Stimulated activated naive B cell treated with anti-CD40 and anti-IgM and Interleukin-4, amounts not matched to agents 10 μg/mL and 1 μg/mL and 100 μg/mL, for 72 hours (primary cell): ENCODE measurements at places on chromosomes 16 and 17.

GRCh38 chr16:11681556-11681955, 13.3 kb downstream of the SNN start:
- no peak for DNase-seq

- no peak for DNase-seq
Measured at GRCh38 chr17:45703348-45703747, 80.8 kb upstream of the CRHR1 start.

GRCh38 chr16:87483481-87483880, 9.3 kb downstream of the ZCCHC14 start:
- DNase-seq = no peak

- DNase-seq = no peak
Measured at GRCh38 chr17:51725185-51725584, 433.3 kb downstream of the CA10 start.

GRCh38 chr17:75731716-75732498, 10.6 kb downstream of the ITGB4 start:
- no peak for DNase-seq

DNA sequence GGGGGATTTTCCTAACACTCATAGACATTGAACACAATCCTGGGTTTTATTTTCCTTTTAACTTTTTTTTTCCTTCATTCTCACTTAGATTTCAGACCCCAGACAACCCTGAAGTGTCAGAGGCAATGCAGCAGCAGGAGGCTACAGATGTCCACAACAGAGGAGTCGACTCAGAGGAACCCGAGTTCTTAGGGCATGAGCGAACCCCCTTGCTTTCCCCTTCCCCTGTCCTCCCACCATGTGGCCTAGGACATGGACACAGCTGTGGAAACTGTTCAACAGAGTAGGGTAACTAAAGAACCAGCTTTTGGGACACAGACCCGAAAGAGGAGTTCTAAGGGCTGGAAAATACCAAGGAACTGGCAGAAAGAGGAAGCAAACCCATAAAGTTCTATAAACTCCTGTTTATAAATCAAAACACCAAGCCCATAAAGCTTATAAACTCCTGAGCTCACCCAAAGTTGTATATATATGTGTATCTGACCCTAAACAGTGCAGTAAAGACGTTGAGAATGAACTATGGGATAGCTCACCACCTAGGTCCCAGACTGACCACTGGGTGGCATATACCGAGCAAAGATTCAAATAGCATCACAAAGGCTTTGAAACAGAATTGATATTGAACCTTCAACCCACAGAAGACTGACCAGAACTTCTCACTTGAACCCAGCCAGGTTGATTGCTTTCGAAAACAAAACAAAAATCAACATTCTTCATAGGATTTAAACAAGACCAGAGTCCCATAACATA, 33.9 kb downstream of the CMTM4 start:
- no peak for DNase-seq

DNA sequence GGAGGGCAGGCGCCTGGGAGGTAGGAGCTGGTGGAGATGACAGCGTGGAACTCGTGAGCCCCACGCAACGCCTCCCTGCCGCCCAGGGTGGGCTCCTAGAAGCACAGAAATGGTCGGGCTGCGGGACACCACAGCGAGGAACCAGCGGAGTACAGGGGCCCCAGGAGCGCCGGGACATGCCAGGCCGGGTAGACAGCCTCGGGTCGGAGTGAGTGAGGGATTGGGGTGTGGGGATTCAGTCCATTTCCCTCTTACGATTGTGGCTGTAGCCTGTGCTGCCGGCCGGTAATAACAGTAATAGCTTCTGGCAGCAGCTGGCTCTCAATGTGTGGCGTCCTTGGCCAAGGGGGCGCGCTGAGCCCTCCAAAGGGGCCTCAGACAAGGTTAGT, 12.2 kb upstream of the CES3 start:
- no peak for DNase-seq

DNA sequence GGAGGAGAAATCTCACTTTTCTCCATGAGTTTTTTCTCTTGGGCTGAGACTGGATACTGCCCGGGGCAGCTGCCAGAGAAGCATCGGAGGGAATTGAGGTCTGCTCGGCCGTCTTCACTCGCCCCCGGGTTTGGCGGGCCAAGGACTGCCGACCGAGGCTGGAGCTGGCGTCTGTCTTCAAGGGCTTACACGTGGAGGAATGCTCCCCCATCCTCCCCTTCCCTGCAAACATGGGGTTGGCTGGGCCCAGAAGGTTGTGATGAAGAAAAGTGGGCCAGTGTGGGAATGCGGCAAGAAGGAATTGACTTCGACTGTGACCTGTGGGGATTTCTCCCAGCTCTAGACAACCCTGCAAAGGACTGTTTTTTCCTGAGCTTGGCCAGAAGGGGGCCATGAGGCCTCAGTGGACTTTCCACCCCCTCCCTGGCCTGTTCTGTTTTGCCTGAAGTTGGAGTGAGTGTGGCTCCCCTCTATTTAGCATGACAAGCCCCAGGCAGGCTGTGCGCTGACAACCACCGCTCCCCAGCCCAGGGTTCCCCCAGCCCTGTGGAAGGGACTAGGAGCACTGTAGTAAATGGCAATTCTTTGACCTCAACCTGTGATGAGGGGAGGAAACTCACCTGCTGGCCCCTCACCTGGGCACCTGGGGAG, 19.1 kb downstream of the NGFR start:
- DNase-seq = no peak

- no peak for DNase-seq
Measured at GRCh38 chr17:75995385-75995925, 5.2 kb upstream of the CDK3 start.

DNA sequence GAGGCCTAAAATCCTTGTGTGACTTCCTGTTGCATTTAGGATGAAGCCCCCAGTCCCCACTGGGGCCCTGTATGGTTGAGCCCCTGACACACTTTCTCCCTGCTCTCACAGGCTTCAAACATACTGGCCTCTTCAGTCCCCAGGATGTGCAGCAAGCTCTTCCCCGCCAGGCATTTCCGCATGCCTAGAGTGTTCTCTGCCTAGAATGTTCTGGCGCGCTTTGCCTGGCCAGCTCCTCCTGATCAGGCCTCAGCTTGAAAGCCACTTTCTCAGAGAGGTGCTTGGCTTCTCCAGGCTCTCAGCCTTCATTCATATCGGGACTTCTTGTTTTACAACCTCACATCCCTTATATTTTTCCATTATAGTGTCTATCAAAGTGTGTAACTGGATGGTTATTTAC, 123.7 kb downstream of the SPACA3 start:
- DNase-seq = no peak

GRCh38 chr16:48131201-48131935, 24.4 kb downstream of the ABCC12 start:
- no peak for DNase-seq

DNA sequence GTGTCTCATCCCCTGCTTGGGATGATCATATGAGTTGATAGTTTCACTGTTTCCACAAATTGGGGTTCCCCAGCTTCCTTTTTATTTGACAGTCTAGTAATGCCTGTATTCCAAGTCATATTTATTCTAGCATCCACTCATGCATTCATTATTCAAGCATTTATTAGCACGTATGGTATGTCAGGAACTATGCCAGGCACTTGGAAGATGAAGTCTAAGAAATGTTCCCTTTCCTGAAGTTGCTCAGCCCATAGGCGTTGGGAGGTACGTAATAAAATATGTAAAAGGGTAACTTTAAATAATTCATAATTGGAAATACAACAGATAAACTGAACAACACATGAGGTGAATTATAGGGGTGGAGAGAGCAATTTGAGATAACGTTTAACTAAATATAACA, 338.0 kb upstream of the MAF start:
- DNase-seq = no peak

DNA sequence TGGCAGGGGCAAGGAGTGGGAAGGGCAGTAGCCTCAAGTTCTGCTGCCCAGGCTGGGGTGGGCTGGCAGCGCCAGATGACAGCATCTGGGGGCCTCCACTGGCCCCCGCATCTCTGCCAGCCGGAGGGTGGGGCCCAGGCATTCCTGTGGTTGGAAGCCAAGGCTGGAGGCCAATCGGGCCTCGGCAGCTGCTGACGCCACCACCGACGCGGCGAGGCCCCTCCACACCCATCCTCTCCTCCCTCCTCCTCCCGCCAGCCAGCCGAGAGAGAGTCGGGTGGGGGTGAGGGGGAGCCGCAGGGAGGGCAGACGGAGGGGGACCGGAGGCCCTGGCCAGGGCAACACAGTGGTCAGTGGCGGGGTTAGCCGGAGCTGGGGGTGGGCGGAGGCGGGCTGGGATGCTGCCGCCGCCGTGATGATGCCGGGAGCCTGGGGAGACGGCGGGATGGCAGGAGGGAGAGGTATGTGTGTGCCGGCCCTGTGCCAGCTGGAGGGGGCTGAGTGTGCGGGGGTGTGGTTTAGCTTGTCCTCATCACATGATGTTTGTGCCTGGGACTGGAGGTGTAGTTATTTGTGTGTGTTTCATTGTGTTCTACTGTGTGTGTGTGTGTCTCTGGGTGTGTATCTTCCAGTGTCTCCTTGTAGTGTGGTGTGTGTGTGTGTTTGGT, 36.6 kb downstream of the ARHGAP23 start:
- no peak for DNase-seq

GRCh38 chr16:14369734-14370598, 260.1 kb downstream of the PARN start:
- no peak for DNase-seq

DNA sequence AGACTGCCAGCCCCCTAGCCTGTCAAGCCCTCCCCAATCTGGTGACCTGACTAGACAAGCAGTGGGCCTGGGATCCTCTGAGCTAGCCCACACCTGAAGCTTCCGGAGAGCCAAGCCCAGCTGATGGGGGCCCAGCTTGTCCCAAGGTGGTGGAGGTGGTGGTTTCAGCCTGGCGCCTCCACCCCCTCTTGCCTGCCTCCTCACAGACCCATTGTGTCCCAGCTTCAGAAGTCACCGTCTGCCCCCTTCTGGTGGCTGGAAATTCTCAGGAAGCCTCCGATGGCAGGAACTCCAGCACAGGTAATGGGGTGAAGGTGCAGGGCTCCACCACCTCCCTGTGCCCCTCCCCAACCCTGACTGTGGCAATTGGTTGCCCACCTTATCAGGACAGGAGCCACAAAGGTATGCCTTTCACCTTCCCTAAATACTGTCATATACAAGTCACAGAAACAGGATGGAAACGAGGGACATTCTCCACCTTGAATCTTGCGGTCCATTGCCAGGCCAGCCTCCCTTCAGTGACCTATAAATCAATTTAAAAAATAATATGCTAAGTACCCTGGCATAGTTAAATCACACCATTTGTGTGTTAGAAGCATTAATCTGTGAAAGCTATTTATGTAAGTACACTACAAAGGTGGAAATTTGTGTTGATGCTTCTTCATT, 66.0 kb upstream of the ZNF423 start:
- DNase-seq = peak; percentile 29

DNA sequence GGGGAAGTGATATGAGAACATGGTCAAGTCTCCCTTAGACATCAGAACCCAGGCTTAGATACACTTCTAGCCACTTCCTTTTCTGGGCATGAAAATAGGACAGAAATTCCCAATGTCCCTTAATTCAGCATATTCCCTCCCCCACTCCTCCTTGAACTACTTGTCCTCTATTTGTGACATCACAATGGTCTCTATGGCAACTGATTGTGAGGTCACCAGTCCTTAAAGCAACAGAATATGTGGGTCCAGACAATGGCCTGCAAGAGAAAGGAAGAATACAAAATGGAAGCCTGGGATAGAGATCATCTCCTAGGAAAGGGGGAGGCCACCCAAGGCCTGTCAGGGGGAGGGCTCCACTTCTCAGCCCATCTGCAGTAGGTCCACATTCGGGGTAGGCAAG, 6.7 kb upstream of the SEZ6 start:
- DNase-seq = no peak

- no peak for DNase-seq
Measured at GRCh38 chr16:24482681-24483202, 56.6 kb upstream of the RBBP6 start.

GRCh38 chr17:2192367-2193057, 111.1 kb downstream of the SMG6 start:
- DNase-seq = peak; percentile 16

DNA sequence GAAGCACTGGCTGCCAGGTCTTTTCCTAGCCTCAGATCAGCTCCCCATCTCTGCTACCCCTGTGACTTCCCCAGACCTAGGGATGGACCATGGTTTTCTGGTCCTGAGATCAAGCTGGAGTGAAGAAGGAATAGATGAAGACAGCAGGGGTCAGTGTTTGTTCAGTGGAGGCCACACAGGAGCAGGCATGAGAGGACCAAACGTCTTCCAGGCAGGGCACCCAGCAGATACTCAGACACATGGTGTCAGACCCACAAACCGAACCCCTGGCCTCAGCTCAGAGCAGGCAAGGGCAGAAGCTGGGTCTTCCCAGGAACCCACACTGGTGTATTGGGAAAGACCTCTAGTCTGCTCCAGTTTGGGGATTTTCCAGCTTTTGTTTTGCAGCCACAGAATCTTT, 189.7 kb downstream of the IRX5 start:
- DNase-seq = no peak

DNA sequence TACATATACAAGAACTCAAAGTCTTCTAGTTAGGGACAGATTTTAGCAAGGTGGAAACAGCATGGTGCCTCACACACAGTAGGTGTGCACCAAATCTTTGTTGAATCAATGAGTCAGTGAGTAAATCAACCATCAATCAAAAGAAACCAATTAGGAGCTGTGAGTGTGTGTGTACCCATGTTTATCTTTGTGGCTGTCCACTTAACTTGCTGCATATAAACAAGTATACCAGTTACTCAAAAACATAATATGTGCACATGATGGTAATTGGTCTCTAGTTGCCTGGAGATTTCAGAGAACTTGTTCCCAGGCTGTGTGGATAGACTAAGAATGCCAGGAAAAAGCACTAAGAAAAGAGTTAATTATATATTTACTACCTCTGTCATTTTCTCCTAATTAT, 272.2 kb upstream of the CCL2 start:
- DNase-seq = no peak
